ENCODE measurements at places on chromosomes 13 and 19.

DNA sequence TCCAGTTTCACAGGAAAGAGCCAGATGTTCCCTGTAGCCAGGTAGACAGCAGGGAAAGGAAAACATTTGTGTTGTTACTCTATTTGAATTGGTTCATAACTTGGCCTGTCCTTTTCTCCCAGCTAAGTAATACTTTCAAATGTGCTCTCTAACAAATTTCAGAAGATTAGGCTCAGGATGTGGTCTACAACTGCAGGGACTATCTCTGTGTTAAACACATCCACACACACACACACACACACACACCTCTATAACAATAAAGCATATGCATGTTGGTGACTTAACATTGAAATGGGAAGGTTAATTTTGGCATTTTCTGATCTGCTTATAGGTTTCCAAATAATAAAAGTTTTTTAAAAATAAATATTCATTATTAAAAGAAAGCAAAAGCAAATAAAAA lies 316.0 kb upstream of the ARGLU1 start:
- DNase-seq, result no peak

GRCh38 chr13:24511019-24511815 lies 1.4 kb downstream of the PARP4 start:
- DNase-seq, result peak; percentile 45

GRCh38 chr19:2235381-2236063 lies 607 bp downstream of the PLEKHJ1 start:
- no peak for DNase-seq

DNA sequence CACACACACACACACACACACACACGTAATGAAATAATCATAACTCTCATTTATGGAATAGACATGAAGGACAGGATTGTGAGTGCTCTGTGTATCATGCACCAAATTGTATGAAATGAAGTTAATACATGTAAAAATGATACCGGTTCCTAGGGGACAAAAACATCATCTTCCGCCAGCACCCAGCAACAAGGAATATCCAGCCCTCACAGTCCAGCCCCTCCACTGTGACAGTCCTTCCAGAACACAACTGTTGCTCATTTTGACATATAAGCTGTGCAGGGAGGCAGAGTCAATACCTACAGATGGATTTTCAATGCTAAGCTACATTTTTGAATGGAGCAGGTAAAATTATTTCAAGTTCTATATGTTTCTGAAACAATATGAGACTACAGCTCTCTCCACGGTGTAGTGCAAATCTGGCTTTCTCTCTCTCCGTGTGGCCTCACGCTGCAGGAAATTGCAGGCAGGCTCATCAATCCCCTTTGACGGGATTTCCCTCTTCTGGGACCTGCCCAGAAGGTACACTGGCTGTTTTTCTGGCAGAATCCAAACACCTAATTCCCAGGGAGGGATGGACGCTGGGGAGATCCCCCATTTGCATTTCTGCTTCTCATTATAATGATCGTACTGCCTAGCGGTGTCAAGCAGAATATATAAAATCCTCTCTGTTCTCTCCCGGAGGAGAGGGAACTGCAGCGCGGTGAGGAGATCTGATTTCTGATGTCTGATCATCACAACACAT lies 494.0 kb downstream of the LIG4 start:
- no peak for DNase-seq

DNA sequence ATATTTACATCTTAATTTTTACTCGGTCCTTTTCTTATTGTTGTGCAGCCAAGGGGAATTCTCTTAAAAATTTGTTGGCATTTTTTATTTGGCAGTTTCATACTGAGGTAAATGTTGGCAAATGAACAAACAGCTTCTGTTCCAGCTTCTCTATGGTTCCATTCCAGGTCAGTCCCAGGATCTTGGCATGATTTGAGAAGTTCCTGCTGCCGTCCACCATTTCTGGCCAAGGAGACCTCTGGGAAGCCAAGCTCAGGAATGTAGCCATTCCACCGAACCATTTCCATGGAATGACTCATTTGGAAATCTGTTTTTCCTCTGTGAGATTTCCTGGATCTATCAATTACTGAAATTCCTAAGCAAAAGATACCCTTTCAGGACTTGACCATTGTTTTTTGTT lies 43.9 kb downstream of the SLC10A2 start:
- DNase-seq, result no peak

- no peak for DNase-seq
Measured at GRCh38 chr13:26759907-26760831, at the start of gene GPR12. GPR12 (minus strand) TSS chr13:26760786; CDS start chr13:26759827, 959 bp downstream.

DNA sequence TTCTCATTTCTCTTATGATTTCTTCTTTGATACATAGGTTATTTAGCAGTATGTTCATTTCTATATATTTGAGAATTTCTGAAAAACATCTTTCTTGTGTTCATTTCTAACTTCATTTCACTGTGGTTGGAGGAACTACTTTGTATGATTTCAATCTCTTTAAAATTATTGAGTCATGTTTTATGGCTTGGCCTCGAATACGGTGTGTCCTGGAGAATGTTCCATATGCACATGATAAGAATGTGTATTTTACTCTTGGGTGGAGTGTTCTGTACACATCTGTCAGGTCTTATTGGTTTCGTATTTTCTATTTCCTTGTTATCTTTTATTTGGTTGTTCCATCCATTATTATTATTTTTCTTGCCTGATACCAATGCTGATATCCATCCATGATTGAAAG lies 22.9 kb downstream of the DNM2 start:
- no peak for DNase-seq

GRCh38 chr13:56865416-56865815 lies 275.3 kb upstream of the PRR20A start:
- DNase-seq, result no peak

DNA sequence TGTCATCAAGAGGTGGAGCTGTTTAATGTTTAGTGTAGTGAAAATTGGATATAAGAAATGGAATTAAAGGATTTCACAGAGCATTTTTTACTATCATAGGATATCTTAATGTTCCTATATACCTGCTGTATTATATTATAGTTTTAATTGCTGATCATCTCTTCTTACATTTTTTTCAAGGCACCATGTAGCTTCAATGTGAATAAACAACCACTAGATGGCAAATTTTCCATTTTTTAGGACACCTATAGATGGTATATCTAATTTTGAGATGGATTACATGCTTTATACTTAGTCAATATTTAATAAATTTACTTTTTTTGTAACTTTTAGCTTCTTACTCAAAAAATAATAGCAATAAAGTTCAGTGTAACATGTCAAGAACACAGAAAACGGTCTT lies 9.0 kb upstream of the ATXN8OS start:
- no peak for DNase-seq

DNA sequence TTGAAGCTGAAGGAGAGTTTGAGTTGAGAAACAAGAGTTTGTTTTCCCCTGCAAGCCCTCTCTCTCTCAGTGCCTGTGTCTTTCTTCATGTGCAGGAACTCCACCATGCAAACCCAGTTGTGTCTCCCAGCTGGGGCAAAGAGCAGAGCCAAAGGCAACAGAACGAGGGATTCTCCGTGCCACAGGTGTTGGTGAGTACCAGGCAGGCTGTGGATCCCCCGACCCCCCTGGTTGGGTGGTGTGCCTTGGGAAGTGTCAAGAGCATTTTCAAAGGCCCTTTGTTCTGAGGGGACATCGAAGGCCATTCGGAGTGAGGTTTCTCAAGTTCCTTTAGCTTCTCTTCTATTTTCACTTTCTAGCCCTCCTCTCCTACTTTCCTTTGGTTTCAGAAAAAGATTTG lies 5.6 kb downstream of the ZNF333 start:
- DNase-seq, result no peak

- DNase-seq, result no peak
Measured at GRCh38 chr19:31275068-31275334, 74.2 kb downstream of the TSHZ3 start.

Data from CD4-positive, alpha-beta T cell treated with Interleukin-21 for 1 hour (primary cell).